ENCODE measurements at places on chromosomes 5 and 9.

DNA sequence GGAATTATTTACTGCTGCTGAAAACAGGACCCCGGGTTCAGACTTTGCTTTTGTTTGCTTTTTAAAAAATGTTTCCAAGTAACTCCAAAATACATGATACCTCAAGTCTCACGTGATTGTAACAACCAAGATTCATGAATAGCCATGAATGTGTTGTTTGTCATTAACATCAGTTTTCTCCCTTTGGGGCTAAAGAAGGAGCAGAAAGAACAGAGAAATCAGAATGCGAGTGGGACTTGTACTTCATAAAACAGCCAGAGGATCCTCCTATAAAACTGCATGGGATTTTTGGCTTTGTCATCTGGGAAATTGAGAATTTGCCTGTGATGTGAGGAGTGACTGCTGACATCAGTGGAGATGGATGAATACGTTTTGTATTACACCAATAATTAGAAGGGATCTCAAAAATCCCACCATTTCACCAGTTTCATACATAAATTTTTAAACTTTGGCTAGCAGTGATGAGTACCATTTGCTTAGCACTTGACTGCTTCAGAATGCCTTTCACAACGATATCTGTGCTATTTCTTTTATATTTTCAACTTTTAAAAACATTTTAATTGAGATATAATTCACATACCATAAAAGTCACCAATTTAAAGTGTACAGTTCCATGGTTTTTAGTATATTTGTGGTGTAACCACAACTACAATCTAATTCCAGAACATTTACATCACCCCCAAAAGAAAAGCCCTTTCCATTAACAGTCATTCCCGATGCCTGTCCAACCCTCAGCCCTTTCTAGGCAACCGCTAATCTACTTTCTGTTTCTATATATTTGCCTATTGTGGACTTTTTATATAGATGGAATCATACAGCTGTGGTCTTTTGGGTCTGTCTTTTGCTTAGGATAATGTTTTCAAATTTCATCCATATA, 126.9 kb upstream of the ANKRD55 start:
- no peak for DNase-seq

GRCh38 chr5:75656311-75657003, 45.2 kb downstream of the ANKDD1B start:
- no peak for DNase-seq

GRCh38 chr9:107340920-107341632, 58.0 kb downstream of the RAD23B start:
- DNase-seq = peak; percentile 58

- no peak for DNase-seq
Measured at GRCh38 chr5:175254155-175254554, 189.8 kb downstream of the DRD1 start.

- DNase-seq = no peak
Measured at GRCh38 chr5:35651002-35651756, 33.5 kb downstream of the SPEF2 start.

All from NCI-H2029 (cell line).